PC-9 (cell line): ENCODE measurements at places on chromosomes 5 and 9. TPM values are rescaled to one million over a fixed set of nuclear protein-coding genes. Genes with fewer than 3 reads are reported as not detected.

NUTM2G gene
- not detected in 2 replicates for total RNA-seq

STING1 gene
- 27.4 and 27.6 TPM in 2 replicates for total RNA-seq

TMEM252 gene
- total RNA-seq, result not detected in 2 replicates

GRCh38 chr9:109317311-109317978 is 3.4 kb downstream of the EPB41L4B start:
- DNase-seq, result no peak

GRCh38 chr9:121220996-121221663 is 19.5 kb upstream of the RAB14 start:
- no peak for DNase-seq

- no peak for DNase-seq
These were observed 772.1 kb upstream of the CDH9 start for GRCh38 chr5:27810458-27810857.

DNA sequence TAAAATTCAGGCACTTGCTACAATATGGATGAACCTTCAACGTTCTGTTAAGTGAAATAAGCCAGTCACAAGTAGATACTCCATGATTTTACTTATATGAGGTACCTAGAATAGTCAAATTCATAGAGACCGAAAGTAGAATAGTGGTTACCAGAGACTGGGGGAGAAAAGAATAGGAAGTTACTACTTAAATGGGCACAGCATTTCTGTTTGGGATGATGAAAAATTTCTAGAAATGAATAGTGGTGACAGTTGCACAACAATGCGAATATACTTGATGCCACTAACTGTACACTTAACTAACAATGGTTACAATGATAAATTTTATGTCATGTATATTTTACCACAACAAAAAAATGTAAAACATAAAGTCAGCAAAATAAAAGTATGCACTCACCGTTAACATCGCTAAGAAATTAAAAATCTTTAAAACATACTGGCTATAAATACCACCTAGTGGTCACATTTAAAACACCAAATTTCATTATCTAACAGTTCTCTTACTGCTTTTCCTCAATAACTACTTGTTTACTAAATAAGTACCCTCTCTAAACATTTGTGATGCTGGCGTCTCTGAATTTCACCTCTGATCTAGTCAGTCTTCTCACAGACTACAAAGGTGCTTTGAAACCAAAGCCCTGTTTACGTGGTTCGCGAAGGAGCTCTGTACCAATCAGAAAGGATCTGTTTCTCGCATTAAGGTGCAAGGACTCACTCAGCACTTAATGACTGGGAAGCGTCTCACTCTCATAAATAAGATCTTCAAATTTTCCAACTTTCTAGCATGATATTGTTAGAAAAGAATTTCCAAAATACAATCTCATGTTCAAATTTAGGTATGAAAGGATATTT is 22.7 kb downstream of the KIF3A start:
- DNase-seq, result no peak

- DNase-seq, result no peak
These were observed 79.3 kb upstream of the IRX4 start for GRCh38 chr5:1961952-1962595.
